ENCODE measurements at places on chromosomes 12 and 14.

- DNase-seq, result no peak
These were observed 5.1 kb downstream of the TESC start for GRCh38 chr12:117093918-117094630.

DNA sequence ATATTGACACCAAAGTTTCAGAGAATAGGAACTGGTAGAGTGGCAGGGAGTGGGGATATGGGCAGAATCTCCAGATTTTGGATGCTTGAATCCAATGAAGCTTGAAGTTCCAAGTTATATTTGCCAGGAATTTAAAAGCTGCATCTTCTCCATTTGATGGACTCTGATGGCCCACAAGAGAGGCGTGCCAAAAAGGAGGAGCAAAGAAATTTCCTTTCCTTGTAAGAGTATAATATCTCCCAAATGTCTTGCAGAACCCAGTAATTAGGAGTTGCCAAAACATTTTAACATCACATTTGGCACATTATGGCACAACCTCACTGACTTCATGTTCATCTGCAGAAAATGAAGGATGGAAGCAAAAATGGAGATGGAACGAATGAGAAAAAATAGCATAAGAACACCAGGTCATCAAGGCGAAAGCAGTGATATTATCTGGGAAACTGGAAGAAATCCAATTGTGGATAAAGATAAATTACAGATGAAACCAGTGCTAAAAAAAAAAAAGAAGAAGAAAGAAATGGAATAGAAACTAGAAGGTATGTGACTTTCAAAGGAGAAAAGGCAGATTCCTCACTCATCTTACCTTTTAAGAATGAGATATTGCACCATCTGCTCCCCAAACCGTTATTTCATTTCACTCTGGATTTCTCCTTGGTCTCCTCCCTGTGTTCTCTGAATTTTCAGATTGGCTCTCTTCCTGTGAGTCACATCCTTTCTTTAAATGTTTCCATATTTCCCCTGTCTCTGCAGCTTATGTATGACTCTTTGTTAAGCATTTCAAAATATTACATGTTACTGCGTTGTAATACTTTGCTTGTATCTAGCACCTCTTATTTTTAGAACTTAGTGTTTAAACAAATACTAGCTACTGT is 13.5 kb upstream of the FLRT2 start:
- DNase-seq, result no peak

GRCh38 chr12:94434171-94434570 is 25.5 kb downstream of the CEP83 start:
- no peak for DNase-seq

GRCh38 chr12:14946162-14946561 is 7.8 kb upstream of the ERP27 start:
- no peak for DNase-seq

GRCh38 chr12:101042211-101042610 is 167.8 kb downstream of the SLC5A8 start:
- DNase-seq, result no peak

DNA sequence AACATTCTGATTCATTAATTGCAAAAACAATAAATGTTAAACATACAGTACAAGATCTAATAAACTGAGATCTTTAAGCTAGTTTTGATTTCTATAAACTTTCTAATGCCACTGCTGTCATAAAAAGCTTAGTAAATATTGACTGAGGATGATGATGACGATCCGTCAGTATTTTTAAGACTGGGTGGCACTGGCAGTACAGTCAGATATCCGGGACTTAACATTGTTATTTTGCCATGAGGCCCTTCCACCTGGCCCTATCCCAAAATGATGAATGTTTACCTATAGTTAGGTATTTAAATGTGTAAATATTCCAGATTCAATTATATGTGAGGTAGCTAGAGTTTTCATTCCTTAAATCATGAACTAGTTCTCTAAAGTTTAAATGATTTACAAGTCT is 158.5 kb downstream of the FOXA1 start:
- no peak for DNase-seq

GRCh38 chr14:24900269-24901100 is 149.5 kb downstream of the STXBP6 start:
- DNase-seq, result no peak

DNA sequence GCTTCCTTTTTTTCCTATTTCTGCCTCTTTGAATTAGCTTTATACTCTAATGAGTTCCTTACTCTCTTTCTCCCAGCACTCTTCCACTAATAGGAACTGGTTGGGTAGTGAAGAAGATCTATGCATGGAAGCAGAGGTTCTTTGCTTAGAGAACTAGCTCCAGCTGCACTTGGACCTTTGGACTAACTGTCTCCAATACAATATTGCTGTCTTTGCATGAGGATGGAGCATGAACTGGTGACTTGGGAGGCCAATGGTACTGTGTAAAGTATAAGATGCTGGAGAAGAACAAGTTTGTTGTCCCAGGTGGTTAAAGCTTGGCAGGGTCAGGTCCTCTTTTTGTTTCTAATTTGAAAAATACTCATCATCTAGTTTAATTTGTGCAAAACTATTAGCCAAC is 2.4 kb upstream of the GLS2 start:
- DNase-seq, result no peak

DNA sequence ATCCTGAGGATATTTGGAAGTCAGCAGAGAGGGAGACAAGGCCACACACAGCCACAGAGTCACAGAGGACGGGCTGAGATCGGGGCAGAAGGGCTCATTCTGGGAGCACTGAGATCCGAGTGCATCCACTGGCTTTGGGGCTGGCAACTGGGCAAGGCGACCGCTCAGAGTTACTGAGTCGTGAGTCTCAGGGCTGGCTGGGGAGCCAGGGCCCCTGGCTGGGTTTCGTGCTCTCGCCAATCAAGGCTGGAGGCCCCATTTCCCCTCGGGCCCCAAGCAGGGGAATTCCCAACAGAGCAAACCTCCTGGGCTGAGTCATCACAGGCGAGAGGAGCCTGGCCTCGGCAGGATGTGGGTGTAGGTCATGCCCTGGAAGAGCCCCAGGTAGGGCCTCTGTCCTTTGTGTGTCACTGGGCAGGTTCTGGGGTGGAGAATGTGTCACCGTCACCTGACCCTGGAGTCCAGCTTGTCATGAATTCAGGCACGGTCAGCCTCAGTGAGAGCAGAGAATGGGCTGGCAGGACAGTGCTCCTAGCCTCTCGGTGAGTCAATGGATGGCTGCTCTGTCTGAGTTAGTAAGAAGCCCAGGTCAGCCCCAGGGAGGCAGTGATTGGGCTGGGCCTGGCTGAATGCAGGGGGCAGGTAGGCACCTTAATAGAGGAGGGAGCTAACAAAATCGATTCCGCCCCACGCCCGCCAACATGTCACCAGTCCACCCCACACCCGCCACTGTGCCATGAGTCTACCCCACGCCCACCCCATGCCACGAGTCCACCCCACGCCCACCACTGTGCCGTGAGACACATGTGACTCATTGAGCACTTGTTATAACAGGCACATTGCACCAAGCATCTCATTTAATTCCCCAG is 16.9 kb downstream of the ASB2 start:
- peak; percentile 87 for DNase-seq

GRCh38 chr14:83548061-83548839 is 1981.7 kb upstream of the FLRT2 start:
- no peak for DNase-seq

DNA sequence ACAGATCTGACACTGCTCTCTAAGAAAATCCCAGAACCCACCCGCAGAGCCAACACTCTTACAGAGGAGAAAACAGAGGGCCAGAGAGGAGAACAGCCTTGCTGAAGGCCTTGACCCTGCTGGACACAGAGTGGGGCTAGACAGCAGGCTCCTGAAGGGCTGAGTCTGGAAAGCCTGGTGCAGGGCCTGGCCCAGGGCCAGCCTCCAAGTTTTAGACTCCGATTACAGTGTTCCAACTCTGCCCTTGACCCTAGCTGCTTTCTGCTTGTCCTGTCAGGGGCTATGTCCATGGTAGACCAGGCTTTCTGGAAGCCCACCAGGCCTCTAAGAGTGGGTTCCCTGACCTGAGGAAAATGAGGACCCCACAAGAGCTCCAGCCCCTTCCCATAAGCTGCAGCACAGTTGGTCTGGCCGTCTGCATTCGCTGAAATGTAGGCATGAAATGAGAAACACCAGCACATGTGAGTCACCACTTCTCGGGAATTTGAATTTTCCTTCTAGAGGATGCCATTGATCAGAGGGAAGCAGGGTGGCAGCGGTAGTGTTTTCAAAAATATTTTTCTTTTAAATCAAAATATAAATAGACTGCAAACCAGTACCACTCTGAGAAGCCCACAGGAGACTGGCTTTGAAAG is 154.4 kb downstream of the CALM1 start:
- no peak for DNase-seq

DNA sequence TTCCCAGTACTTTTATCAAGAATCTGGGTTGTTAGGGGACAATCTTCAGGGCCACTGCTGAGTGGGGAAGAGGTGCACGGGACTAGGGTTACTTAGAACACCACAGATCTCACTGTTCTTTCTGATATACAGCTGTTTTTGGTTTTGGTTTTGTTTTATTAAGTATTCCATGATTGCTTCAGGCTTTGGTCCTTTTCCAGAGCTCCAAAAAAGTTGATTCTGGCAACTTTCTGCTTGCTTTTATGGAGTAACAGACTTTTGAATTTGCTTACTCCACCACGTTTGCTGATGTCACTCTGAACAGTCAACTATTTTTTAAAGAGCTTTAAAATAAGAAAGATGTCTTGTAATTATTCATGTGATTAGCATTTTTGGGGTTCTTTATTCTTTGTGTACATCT is 368.1 kb upstream of the FOXG1 start:
- no peak for DNase-seq

DNA sequence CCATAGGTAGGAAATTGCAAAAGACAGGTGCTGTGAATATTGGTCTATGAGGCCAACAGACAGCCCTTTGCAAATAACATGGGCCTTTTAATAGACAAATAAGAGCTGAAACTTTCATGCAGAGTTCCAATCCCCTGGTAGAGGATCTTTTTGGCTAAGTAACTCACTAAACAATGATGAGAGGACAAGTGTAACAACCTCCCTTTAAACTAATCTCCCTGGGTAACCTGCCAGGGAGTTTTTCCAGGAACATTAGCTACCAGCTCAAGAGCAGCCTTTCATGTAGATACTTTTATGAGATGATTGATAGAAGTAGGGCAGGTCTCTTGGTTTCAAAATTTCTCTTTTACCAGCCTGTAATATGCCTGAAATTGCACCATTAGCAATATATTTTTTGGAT is 13.8 kb upstream of the CACNA1C start:
- DNase-seq, result no peak

DNA sequence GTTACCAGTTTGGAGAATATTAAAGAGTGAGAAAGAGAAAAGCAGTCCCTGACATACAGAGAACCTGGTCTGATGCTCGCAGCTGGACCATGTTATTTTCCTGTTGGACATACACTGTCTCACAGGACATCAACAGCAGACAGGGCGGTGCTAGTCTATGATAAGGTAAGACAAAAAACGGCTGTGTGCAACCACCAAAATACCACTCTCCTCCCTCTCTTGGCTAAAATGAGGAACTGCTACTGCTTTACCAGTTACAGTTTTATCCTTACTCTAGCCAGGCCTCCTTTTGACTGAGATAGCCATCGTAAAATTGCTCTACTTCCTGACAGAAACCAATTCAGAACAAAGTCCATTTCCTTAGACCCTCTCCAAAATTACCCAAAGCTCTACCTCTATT is 47.0 kb upstream of the ERGIC2 start:
- no peak for DNase-seq

DNA sequence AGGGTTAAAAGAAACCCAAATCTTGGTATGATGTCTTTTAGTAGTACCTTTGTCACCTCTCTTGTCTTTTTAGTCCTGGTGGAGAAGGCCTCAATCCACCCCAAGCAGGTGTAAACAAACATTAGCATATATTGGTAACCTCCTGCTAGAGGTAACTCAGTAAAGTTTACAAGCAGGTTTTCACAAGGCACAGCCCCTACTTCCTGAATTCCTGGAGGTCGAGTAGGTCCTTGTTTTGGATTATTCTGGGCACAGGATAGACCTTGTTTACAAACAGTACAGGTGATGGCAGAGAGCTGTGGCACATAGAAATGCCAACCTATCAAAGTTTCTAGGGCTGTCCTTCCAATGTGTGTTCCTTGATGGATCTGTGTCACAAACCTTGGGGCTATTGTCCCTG is 99.1 kb downstream of the ALG10 start:
- DNase-seq, result no peak

- no peak for DNase-seq
These were observed 19.7 kb downstream of the PLEKHG3 start for GRCh38 chr14:64723691-64724577.

DNA sequence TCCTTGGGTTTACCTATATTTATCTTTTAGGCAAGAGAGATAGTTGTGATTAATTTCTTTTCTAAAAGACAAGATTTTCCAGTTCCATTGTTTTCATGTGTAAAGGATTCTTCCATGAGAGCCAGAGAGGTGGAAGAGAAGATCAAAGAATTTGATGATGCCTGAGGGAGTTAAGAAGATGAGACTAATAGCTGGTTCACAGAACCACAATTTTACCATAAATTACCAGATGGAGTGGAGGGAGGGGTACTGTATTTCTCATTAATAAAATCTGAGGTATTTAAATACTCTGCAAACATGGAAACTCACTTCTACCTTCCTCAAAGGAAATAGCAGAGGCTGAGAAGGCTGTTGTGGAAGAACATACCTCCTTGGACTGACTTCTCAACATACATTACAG is 34.6 kb downstream of the ALKBH1 start:
- no peak for DNase-seq

GRCh38 chr12:28484156-28484555 is 293.9 kb downstream of the CCDC91 start:
- no peak for DNase-seq

DNA sequence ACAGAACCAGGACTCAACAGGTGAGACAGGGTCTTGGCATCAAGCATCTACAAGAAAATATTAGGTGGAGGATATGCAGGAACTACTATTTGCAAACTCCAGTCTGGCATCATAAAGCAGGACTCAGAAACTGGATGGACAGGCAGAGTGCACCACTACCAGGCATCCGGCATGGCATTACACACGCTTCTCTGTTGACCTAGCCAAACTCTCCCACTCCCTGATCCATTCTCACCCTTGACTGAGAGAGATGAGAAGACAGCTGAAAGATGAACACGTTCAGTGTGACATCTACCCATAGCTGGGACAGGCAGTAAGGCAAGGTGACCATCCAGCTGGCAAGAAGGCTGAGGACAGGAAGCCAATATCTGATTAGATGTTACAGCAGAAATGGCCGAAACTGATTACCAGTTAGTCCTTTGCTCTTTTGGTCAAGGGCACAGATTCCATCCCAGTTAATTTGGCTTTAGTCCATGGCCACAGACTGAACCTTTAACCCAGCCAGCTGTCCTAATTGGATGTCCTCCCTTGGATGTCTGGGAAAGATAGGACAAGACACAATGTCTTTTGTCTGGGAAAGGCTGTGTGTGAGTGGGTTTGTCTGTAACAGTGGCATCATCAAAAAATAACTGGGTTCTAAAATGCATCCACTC is 71.6 kb downstream of the BBS10 start:
- no peak for DNase-seq

DNA sequence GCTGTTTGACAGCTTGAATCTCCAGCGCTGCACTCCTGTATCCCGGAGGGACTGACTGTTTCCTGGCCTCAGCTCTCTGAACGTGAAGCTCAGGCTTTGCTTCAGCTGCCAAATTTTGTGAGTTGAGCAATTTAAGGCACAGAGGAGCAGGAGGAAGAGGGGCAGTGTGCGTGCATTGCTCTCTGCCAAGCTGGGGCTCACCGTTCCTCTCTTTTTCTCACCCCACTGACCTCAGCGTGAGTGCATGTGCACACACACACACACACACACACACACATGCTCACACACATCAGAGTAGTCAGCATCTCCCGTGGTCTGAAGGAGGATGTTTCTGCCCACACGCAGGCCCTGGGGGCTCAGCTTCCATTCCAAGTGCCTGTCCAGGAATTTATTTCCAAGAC is 27.8 kb upstream of the BDKRB2 start:
- no peak for DNase-seq

GRCh38 chr12:7155471-7156034 is 25.4 kb downstream of the CLSTN3 start:
- no peak for DNase-seq
